ENCODE measurements at places on chromosomes 7 and 10.

DNA sequence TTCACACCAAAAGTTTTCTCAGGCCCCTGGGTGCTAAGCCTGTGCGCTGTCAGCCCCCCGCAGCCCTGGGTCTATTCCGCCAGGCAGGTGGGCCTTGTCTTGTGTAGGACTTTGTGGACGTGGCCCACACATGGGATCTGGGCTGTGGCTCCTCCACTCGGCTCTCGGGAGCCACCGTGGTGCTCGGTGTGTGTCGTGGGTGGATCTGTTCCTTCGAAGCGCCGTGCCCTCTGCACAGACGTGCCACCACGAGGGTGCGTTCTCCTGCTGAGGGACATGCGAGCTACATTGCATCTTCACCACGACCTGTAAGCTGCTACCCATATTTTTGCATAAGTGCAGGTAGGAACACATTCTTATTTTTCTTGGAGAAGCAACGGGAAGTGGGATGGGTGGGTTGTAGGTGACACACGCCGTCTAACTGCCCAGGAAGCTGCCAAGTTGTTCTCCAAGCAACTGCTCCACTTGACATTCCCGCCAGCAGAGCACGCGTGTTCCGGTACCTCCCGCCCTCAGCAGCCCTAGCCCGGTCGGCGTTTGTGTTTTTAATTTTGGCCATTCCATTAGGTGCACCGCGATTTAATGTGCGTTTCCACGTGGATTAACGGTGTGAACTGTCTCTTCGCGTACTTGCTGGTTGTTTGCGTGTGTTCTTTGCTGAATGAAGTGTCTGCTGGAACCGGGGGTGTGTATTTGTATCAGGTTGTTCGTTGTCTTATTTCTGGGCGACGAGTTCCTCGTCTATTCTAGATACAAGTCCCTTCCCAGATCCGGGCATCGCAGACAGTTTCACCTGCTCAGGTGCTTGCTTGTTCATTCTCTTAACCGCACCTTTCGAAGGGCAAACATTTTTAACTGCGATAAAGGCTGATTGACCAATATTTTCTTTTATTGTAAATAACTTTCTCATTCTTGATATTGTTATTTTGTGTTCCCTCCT, 47.4 kb upstream of the CFAP46 start:
- no peak for DNase-seq

DNA sequence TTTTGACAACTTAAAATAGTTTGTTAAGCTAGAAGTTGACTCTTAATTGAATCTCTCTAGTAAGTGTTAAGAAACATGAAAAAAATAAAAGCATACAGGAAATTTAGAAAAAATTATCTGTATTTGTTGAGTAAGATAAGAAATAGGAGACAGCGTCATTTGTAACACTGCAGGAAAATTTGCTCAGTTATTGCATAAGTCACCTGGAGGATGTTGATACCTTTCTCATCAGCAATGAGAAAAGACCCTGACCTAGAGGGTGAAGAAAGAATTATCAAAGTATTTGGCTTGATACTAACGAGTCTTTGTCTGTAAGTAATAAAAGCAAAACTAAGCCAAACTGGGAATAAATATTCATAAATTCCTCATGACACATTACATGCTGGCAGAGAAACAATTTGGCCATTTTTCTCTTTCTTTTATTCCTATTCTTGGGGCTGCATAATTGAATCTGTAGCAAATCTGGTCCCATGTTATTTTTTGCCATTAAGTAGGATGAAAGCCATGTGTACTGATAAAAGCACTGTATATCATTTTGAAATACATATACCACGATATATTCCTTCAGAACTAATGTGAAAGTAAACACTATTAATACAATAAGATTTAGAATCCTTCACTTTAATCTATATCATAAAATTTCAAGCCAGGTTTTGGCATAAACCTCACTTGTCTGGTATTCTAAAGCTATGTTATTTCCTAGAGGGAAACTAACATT, 362.8 kb downstream of the THSD7A start:
- no peak for DNase-seq

- peak; percentile 18 for DNase-seq
Observed at GRCh38 chr10:91034494-91035159, 113.7 kb upstream of the ANKRD1 start.

GRCh38 chr7:141475679-141476078, 75.5 kb upstream of the AGK start:
- no peak for DNase-seq

- no peak for DNase-seq
Observed at GRCh38 chr10:4382811-4383210, 443.2 kb upstream of the AKR1E2 start.

- DNase-seq: no peak
Observed at GRCh38 chr7:80392229-80393169, 119.4 kb downstream of the GNAT3 start.

DNA sequence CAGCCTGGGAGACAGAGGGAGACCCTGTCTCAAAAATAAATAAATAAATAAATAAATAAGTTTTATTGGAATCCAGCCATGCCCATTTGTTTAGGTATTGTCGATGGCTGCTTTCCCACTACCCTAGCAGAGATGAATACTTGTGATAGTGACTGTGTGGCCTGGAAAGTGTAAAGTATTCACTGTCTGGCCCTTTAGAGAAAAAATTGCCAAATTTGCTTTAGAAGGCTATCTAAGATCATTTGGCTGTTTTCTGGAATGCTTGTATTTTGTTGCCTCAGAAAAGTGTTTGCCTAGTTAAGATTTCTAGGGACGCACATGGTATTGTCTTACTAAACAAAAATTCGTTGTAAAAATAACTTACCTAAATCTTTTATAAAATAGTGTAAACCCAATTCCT, 35.4 kb downstream of the CHN2 start:
- no peak for DNase-seq

DNA sequence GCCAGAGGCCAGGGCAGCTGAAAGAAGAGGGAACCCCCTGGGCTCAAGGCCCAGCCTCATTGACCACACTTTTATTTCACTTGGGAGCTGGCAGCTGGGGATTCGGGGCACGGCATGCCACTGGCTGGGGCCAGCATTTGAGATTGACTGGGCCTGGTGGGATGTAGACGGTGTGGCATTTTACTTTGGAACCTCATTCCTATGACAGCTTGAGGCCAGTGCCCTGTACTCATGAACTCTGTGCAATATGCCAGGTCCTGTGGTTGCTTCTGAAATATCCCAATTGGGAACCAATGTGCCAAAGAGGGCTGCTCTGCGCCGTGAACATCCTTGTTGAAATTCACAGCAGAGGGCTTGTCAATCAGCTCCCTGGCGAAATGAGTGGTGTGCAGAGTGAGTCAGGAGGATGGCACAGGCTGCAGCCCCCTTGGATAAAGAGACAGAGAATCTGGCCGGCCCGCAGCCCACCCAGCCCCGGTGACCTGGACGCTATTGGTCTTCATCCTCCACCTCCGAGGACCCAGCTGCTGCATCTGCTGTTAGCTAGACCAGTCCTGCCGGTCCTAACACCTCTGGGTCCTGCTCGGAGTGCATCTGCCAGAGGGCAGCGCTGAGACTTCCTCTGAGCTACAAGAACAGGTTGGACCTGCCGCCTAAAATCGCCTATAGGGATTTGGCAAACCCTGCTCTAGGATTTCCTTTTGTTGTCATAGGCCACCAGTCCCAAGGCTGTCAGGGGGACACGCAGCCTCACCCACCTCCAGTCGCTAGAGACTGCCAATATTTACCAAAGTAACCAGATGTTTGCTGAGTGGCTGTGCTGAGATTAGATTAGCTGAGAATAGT, 58.0 kb downstream of the PRKAG2 start:
- no peak for DNase-seq

DNA sequence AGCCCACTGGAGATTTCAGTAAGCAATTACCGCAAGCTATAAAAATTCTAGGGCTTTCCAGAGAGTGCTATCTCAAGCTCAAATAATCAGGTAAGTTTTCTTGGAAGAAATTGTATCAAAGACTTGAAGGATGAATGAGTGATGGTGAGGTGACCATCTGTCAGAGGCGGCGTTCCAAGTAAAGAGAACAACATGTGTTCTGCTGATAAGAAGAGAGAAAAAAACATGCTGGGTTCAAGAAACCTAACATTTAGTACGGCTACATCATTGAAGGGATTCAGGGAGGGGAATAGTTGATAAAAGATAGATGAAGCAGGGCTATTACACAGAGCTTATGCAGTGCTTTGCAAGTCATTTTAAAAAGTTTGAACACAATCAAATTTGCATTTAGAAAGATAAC, 100.7 kb downstream of the GNAI1 start:
- no peak for DNase-seq

- no peak for DNase-seq
Observed at GRCh38 chr7:140489026-140489359, 9.7 kb upstream of the MKRN1 start.

- DNase-seq: no peak
Observed at GRCh38 chr7:5677538-5678294, 103.7 kb downstream of the RNF216 start.

GRCh38 chr10:116470071-116470470, 42.4 kb downstream of the PNLIPRP3 start:
- DNase-seq: no peak

- no peak for DNase-seq
Observed at GRCh38 chr10:391847-392704, 256.8 kb downstream of the ZMYND11 start.

DNA sequence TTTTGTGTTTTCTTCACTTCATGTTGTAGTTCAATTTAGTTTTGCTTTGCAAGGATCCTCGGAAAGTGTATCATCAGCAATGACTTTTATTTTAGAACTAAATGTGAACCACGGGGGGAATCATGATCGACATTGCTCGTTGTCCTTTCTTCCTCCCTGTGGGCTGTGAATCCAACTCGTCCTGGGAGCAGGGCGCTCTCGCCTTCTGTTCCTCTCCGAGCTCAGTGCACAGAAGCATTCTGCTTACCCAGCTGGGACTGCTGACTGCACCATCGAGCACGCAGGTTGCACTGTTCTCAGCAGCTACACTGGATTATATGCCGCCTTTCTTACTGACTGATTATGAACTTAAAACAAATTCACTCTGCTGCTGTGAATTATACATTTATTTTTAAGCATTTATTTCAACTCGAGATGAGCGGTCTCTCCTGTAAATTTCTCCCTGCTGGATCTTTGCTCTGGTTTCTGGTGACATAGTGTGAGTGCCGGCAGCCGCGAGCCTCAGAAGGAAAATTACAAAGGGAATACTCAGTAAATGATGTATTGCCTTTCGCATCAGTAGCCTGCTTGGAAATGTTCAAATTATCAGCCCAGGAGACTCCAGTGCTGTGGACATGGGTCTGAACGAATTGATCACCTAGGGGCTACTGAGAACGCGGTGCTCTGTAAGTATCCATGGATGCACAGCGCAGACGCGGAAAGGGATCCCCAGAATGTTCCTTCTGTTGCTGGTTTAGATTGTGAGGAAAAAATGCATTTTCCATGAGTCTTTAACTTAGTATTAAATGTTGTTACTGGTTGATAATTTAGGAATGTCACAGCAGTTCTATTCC, 92.6 kb downstream of the PTPRE start:
- DNase-seq: no peak

DNA sequence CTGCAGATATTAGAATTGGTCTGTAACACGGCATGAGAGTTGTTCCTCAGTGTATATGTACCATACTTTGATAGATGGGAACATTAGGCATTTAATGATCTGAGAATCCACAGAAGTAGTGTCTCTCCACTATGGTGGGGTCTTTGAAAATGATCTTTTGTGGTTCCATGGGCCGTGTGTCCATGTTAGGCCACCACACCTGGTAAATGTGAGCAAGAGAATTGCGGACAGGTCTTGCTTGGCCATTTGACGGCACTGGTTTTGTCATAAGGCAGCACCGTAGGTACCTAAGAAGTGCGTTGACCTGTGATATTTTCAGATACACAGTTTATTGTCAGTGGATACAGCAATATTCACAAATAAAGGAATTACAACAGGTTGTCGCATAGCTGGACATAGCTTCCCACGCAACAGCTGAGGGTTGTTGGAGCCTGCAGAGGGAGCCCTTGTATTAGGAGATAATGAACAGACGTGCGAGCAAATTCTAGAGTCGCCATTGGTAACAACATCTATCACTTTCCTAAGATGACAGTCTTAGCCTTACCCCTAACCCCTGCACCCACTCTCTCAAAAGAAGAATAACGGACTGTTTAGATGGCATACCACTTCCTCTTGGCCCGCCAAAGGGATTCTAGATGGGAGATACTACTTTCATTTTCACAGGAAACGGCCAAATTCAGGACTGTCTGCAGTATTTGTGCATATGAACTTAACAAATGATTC, 111.4 kb downstream of the COL28A1 start:
- DNase-seq: peak; percentile 29

- DNase-seq: no peak
Observed at GRCh38 chr7:138875794-138876193, 77.8 kb upstream of the ATP6V0A4 start.

- no peak for DNase-seq
Observed at GRCh38 chr10:58967551-58968388, 208.7 kb upstream of the PHYHIPL start.
